ENCODE measurements at places on chromosomes 16 and 17.

DNA sequence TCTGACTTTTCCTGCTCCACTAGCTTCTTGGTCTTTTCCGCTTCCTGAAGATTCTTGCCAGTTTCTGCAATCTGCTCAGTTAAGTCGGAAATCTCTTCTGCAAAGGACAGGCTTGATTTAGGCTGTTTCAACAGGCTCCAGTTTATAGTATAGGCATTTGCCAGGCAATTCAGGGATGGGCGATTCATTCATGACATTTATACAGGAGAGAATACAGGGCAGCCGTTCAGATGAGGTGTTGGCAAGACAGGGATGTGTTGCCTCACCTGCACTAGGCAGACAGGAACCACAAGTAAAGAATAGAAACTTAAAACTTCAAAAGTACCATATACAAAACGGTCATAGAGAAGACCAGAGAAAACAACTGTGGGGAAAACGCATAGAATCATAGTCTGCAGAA is 61.7 kb downstream of the MYH13 start:
- no peak for DNase-seq

DNA sequence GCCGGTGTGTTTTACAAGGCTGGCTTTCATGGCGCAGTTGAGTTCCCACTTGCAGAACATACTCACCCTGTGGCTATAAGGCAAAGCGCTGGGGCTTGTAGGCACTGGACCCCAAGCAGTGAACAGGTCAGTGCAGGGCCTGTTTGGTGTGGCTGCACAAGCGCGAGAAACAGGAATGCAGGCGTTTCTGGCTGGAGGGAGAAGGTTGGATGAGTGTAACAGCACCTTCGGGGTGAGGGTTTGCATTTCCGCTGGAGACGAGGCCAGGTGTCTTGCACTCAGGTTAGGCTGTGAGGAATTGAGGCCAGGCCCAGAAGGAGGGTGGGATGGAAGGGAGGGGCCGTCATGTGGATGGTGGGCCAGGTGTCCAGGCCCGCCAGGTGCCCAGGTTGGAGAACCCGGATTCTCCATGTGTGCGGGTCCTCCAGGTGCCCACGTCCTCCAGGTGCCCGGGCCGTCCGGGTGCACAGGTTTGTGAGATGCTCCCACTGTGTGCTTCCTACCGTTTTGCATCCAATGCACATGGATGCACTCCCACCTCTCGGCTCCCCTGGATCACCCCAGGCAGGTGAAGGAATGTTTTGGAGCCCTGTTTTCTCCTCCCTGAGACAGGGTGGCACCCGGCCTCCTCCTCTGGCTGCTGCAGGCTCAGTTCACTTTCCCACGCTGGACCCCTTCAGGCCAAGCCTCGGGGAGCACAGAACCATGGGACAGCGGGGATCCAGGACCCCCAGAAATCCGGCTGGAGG is 46.0 kb downstream of the SLC7A5 start:
- DNase-seq: no peak

DNA sequence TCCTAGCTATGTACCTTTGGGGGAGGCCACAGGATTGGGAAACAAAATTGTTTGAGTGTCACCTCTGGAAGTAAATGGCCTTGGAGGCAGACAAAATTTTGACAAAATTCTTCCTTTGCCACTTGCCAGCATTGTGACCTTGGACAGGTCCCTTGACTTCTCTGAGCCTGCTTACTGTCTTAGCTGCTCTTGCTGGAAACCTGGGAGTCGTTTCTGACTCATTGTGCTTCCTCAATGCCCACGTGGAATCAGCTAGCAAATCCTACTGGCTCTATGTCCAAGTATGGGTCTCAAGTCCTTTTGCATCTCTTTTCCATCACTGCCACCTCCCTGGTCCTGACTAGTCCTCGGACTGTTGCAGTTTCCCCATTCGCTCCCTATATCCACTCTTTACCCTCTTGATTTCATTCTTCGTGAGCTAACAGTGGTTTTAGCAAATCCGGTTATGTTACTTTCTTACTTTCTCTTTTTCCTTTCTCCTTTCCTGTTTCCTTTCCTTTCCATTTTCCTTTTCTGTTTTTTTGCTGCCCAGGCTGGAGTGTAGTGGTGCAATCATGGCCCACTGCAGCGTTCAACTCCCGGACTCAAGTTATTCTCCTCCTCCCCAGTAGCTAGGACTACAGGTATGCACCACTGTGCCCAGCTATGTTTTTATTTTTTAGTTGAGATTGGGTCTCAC is 68.1 kb upstream of the LGALS9 start:
- DNase-seq: no peak

DNA sequence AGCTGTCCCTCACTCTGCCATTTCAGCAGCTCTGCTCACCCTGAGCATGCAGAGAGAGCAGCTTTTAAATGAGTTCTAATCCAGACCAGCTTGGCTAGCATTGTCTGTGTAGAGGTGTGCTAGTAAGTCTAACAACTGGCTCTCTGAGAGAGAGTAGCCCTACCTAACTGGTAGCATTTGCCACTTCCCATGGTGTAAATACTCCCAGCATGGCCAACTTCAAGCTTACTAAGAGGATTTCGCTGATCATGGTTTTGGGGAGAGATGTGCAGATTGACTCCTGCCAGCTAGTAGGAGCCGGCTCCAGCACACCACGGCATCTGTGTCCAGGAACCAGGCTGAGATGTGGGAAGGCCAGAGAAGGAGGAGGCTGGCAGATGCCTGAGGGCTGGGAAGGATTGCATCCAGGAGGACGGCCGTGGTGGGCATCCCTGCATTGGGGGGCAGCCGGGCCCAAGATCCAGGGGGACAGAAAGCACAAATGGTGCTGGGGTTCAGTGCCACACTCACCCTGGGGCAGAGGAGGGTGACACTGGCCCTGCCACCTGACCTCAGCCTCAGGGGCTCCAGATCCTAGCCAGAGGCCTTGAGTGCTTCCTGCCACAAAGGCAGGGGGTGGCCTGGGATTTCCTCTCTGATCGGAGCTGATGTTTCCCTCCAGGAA is 394.9 kb upstream of the TNRC6C start:
- DNase-seq: no peak

DNA sequence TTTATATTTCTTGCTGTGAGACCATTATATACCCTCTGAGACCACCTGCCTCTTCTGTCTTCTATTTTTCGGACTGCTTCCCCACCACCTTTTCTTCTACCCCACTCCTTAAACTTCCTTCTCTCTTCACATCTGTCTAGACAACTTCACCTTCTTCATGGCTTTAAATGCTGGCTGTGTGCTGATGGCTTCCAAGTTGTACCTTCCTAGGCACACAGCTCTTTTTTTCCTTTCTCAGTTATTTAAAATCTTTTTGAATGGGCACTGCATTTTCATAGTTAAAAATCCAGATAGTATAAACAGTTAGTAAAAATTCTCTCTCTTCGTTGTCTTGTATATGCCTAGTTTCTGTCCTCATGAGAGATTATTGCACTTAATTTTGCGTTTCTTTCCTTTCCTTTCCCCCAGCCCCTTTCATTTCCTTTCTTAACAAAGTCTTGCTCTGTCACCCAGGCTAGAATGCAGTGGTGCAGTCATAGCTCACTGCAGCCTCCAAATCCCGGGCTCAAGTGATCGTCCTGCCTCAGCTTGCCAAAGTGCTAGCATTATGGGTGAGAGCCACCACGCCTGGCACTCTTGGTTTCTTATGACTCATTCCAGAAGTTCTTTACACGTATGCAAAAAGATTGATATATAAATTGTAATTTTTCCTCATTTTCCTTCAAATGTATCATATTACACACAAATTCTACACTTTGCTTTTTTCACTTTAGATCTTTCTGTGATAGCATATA is 114.3 kb downstream of the NPIPB5 start:
- DNase-seq: no peak

- no peak for DNase-seq
These were observed 19.1 kb downstream of the TRARG1 start for GRCh38 chr17:1298606-1299005.
